Immature natural killer cell (primary cell): ENCODE measurements at places on chromosomes 6 and 20. TPM values are rescaled to one million over a fixed set of nuclear protein-coding genes. Genes with fewer than 3 reads are reported as not detected.

POPDC3 gene
- not detected for polyA plus RNA-seq

SLC13A3 gene
- not detected for polyA plus RNA-seq

TDRD6 gene
- polyA plus RNA-seq = not detected

GRCh38 chr6:16559071-16559470, 202.2 kb downstream of the ATXN1 start:
- no peak for DNase-seq

GRCh38 chr20:48921883-48922820, 641 bp downstream of the ARFGEF2 start:
- no peak for DNase-seq

DNA sequence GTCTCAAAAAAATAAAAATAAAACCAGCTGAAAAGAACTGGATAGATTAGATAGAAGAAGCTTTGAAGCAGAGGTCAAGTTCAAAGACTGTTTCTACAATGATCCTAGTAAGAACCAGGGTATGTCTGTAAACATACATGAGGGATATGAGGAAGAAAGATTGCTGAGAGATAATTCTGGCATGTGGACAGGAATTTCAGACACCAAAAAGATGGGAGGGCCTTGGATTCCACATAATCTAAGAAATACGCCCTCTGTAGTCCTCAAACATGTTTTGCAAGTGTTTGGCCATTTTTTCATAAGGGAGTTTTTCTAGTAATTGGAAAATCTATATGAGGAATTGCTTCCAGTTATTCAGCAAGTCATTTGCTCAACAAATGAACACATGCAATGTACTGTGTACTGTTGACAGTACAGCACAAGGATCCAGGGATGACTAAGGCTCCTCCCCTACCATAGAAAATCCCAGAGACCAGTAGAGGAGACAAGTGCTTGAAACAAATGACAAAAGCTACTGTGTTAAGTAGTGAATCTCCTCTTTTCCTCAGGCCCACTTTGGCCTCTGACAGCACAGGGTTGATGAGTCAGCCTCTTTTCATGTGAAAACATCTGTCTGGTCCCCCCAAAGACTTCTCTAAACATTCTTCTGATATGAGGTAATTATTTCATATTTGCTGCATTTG, 795.9 kb downstream of the MAFB start:
- no peak for DNase-seq
